AG08395 (cell line): ENCODE measurements at places on chromosomes 3 and 15.

DNA sequence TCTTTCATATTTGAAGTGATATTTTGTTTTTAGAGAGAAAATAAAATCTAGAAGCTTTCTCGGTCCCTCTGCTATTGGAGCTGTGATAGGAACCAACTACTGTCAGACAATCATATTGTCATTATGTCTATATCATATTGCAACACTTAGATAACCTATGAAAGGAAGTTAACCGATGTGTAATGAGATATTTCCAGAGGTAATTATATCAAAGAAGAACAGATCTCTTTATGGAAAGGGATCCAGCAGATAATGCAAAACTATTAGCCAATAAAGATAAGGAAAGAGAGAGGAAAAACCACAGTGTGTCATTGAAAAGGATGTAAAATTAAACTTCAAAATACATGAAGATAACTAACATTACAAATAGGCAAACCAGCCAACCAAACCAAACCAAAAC lies 529.1 kb upstream of the CCDC54 start:
- no peak for DNase-seq

DNA sequence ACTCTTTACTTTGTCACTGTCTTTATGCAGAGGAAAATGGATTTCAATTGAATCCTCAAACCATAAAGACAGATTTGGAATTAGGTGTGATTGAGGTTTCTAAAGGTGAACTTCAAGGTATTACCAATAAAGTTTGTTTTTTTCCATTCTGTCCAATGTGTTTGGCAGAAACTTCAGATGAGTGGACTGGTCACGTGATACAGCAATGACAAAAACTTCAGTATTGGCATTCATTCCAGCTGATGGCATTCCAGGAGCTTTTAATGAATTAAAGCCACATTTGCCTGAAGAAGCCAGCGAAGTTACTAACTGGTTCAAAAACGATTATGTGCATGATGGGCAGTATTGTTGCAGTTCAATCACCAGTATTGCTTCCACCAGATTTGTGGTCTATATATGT lies 4.5 kb upstream of the MASP1 start:
- DNase-seq: peak; percentile 48

GRCh38 chr15:48800811-48801455 lies 9.9 kb downstream of the CEP152 start:
- peak; percentile 31 for DNase-seq

- peak; percentile 38 for DNase-seq
These were observed 250.5 kb downstream of the UACA start for GRCh38 chr15:70512772-70513362.

DNA sequence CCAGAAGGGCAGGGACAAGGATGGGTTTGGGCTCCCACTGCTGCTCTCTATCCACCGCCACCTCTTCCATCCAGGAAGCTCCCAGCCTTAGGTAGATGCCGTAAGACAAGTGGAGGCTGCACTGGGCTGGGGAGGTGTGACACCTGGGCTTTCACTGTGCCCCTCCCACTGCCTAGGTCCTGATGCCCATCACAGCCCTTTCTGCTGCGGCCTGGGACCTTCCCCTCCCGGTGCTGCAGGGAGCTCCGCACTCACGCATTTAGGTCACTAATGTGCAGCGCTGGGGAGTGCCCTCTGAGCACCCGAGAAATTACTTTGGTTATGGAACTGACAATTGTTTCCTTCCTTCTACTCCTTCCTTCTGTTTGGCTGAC lies 850 bp downstream of the LTF start:
- no peak for DNase-seq

DNA sequence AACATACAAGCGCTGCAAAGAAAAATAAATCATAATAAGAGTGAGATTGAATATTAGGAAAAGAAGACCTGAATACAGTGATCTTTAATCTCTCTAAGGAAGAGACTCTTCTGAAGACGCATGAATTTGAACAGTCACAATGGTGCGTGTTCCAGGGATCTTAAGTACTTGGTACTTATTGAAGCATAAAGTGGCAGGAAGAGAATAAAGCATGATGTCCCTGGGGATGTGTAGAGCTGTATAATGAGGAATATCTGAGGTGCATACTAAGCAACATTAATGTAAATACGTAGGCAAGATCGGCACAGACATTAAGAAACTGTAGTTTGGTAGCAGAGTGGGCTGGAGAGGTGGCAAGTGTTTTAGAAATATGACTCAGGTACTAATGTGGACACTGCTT lies 246.2 kb upstream of the MCTP2 start:
- no peak for DNase-seq

- peak; percentile 24 for DNase-seq
These were observed 579.4 kb upstream of the TBL1XR1 start for GRCh38 chr3:177776661-177777101.

- DNase-seq: peak; percentile 95
These were observed at the start of gene CLK3 for GRCh38 chr15:74615508-74616365. Gene CLK3, plus strand, starts transcription at chr15:74615836. Its CDS starts 3,361 bp downstream, at chr15:74619197.

- DNase-seq: no peak
These were observed 591.8 kb downstream of the EPHA3 start for GRCh38 chr3:89699229-89699628.

DNA sequence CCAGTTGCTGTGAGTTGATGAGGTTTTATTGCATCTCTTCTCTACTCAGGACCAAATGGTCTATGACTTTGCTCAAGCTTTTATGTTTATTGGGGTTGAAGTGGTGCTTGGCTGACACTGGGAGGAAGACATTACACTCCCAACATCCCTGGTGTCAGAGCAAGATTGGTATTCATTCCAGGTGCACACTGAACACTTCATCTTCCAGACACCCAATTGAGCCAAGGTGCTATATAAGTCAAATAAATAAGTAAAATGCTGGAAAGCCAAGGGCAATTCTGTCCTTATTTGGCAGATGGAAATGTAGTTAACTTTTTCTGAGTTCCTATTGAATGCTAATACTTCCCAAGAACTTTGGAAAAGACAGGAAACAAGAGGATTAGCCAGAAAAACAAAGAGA lies 53.2 kb upstream of the CDV3 start:
- no peak for DNase-seq

DNA sequence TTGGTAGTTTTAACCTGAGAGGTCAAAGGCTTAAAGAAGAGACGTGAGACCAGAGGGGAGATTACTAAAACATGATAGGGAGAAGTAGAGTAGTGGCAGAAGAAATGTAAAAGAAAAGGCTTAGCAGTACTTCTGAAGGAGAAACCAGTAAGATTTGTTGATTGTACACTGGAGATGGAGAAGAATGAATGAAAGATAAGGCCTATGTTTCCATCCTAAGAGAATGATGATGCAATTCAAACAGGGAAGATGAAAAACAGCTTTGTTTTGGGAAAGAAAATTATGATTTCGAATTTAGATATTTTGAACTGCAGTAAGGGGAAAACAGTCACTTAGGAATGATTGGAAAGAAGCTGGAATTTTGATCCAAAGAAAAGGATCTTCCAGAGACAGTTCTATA lies 97.4 kb upstream of the PLXND1 start:
- no peak for DNase-seq

- peak; percentile 54 for DNase-seq
These were observed 22.1 kb upstream of the TRA2B start for GRCh38 chr3:185959609-185960521.

- no peak for DNase-seq
These were observed 82.7 kb upstream of the SELENOK start for GRCh38 chr3:53974324-53974723.

DNA sequence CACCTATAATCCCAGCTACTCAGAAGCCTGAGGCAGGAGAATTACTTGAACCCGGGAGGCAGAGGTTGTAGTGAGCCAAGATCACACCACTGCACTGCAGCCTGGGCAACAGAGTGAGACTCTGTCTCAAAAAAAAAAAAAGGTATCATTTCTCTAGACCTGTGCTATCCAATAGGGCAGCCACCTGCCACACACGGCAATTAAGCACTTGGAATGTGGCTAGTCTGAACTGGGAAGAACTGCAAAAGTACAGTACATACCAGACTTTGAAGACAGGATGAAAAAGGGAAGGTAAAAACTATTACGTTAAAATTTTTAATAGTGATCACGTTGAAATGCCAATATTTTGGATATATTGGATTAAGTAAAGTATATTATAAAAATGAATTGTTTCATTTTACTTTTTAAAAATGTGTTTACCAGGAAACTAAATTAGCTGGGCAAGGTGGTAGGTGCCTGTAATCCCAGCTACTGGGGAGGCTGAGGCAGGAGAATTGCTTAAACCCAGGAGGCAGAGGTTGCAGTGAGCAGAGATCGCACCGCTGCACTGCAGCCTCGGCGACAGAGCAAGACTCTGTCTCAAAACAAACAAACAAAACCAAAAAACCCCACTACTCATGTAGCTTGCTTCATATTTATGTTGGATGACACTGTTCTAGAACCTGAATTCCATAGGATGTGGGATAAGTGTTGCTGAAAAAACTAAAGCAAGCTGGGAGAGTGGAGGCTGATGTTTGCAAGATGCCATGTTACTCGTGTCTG lies 2.3 kb downstream of the CYP8B1 start:
- DNase-seq: no peak

GRCh38 chr3:62832553-62832952 lies 42.7 kb downstream of the CADPS start:
- DNase-seq: no peak

DNA sequence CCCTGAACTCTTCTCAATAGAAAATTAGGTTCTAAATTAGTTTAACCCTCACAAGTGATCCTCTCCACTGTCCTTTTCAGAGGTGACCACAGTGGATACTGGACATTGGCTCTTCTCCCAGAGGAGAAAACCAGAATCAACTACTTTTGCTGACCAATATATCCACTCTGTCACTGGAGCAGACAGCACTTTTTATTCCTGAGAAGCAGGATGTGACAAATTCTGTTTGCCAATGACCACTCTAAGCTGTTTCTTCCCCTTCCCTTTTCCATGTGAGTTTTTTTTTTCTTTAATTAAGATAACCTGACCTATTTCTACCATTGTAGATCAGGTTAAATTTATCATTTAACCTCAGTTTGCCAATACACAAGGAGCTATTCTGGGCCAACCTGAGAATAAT lies 79.7 kb upstream of the ZNF280D start:
- DNase-seq: no peak

DNA sequence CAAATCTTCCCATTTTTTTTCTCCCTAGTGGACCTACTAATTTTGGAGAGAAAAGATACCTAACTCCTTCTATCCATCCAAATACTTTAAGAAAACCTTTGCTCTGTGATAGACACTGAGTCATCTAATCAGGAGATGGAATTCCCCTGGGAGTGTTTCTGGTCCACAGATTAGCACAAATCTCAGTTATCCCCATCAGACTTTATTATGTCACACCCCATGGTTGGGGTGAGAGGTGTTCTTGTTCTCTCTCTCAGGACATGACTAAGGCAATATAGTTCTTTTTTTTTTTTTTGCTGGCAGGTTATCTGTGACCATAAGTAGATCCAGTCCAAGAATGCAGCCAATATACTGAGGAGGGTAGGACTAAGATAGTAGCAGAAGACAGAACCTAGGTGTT lies 15.8 kb downstream of the SLC9A9 start:
- no peak for DNase-seq

DNA sequence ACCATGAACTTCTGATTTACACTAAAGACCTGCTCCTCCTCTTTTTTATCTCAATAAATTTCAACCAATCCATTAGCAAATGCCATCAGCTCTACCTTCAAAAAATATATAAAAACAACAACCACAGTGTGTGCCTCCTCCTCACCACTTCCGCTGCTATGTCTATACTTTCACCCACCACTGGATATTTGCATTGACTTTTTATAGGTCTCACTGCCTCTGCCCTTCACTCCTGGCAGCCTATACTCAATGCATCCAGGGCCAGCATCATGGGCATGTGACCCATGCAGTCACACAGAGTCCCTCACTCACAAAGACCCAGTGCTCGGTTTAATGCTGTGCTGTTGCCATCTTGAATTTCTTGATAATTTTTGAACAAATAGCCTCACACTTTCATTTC lies 53.5 kb upstream of the CCDC54 start:
- DNase-seq: no peak

DNA sequence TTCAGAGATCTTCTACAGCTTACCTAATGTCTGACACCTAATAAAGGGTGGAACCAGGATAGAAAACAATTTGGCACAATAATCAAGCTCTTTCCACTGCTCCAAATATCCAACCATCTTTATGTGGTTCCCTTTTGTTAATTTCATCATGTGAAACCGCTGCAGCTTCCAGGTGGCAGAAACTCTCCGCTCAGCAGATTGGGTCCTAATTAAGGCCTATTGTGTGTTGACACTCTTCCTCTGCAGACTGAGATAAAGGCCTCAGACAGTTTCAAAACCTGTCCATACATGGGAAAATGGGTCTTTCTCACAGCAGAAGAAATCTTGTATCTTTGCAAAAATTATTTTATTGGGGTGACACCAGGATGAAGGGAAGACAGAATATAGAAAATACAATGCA lies 1002.4 kb upstream of the SEMA6D start:
- no peak for DNase-seq

DNA sequence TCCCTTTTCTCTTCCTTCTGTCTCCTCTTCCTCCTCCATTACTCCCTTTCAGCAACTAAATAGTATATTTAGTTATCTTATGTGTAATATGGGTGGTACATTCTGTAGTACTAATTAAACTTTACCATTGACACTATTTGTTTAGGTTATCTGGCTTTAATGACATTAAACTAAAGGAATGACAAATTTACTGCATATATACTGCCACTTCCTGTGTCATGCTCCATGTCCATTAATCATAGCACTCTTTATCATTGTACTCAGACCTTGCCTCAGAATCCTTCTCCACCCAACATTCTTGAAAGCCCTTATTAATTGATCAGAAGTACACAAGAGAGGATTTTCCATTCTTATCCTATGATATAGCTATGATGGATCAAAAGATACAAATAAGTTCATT lies 244.2 kb downstream of the NAALADL2 start:
- DNase-seq: no peak

- peak; percentile 40 for DNase-seq
These were observed 64.2 kb downstream of the SCAPER start for GRCh38 chr15:76840830-76841460.

DNA sequence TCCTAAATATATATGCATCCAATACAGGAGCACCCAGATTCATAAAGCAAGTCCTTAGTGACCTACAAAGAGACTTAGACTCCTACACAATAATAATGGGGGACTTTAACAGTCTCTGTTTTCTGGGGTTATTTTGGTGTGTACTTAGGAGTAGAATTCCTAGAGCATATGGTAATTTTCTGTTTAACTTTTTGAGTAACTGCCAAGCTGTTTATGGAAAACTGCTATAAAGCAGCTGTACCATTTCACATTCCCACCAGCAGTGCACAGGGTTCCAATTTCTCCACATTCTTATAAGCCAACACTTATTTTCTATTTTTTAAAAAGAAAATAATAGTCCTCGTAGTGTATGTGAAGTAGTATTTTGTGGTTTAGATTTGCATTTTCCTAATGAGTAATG lies 68.9 kb downstream of the DOCK3 start:
- DNase-seq: no peak

DNA sequence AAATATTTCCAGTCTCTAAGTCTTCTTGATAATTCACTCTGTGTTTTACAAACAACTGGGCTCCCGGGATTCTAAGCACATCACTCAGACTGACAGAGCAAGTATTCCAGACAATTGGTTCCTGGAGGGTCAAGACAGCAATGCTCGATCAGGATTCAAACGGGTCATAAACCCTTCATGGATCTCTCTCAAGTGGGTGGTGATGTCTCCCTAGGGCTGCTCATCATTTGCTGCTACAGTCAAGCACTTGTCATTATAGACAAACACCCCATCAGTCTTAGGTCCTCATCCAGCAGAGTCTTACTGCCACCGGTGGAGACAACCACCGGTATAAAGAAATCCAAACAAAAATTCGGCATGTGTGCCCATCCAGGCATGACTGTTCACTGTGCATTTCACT lies 921.1 kb downstream of the FHIT start:
- no peak for DNase-seq

- DNase-seq: peak; percentile 9
These were observed 76.2 kb downstream of the TGFBR2 start for GRCh38 chr3:30682434-30683155.

- no peak for DNase-seq
These were observed 57.4 kb downstream of the NGLY1 start for GRCh38 chr3:25725810-25726209.
